Activated CD8-positive, alpha-beta T cell treated with anti-CD3 and anti-CD28 coated beads, Interleukin-2, amount 10 ng/mL, durations not matched to agents 7 days and 5 days (primary cell): ENCODE measurements at places on chromosomes 7 and 10. TPM values are rescaled to one million over a fixed set of nuclear protein-coding genes. Genes with fewer than 3 reads are reported as not detected.
A peak's percentile ranks its signal among the peaks of the same experiment; 100 is the strongest.

DNA sequence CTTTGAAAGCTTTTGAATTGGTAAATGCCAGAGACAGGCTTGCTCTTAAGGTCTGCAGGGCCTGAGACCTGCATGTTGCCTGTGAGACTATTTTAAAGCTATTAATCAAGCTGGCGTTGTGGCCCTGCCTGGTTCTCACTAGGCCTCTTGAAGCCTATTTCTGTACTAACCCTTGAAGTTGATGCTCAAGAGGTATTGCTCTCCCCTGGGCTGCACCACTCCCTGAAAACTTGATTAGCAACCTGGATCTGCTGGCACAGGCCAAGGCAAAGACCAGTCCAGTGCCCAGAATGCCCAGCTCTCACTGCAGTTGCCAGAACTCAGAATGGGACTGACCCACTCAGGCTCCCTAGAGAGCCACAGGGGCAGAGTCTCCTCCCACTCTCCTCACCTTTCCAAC lies 220.0 kb upstream of the MEOX2 start:
- no peaks in the 10 kb centered on the region for H3K36me3 ChIP-seq
- H3K4me1 ChIP-seq, result no peaks in the 10 kb centered on the region
- H3K27me3 ChIP-seq, result no peaks in the 10 kb centered on the region
- H3K27ac ChIP-seq, result no peak overlapping the region
- H3K4me3 ChIP-seq, result no peak overlapping the region
- DNase-seq, result no peak

- DNase-seq, result no peak
- H3K27ac ChIP-seq, result no peak overlapping the region
- H3K4me1 ChIP-seq, result no peaks in the 10 kb centered on the region
- no peak overlapping the region for H3K4me3 ChIP-seq
Observed at GRCh38 chr7:1243964-1244416, 11.3 kb downstream of the UNCX start.

GRCh38 chr7:9231630-9232121 lies 798.3 kb downstream of the NXPH1 start:
- no peak overlapping the region for H3K4me3 ChIP-seq
- no peaks in the 10 kb centered on the region for H3K36me3 ChIP-seq
- no peak for DNase-seq
- H3K27me3 ChIP-seq, result no peaks in the 10 kb centered on the region

- no peak for DNase-seq
- H3K4me3 ChIP-seq, result no peak overlapping the region
- no peaks in the 10 kb centered on the region for H3K36me3 ChIP-seq
- no peak overlapping the region for H3K27ac ChIP-seq
- H3K4me1 ChIP-seq, result no peaks in the 10 kb centered on the region
Observed at GRCh38 chr7:88146616-88147015, 73.2 kb downstream of the SRI start.

- H3K27ac ChIP-seq, result no peak overlapping the region
- H3K4me3 ChIP-seq, result no peak overlapping the region
- no peaks in the 10 kb centered on the region for H3K27me3 ChIP-seq
- no peak for DNase-seq
- no peaks in the 10 kb centered on the region for H3K36me3 ChIP-seq
- H3K4me1 ChIP-seq, result peaks cover 18% of the 10 kb centered on the region
Observed at GRCh38 chr7:117064688-117065087, 111.4 kb downstream of the ST7 start.

DNA sequence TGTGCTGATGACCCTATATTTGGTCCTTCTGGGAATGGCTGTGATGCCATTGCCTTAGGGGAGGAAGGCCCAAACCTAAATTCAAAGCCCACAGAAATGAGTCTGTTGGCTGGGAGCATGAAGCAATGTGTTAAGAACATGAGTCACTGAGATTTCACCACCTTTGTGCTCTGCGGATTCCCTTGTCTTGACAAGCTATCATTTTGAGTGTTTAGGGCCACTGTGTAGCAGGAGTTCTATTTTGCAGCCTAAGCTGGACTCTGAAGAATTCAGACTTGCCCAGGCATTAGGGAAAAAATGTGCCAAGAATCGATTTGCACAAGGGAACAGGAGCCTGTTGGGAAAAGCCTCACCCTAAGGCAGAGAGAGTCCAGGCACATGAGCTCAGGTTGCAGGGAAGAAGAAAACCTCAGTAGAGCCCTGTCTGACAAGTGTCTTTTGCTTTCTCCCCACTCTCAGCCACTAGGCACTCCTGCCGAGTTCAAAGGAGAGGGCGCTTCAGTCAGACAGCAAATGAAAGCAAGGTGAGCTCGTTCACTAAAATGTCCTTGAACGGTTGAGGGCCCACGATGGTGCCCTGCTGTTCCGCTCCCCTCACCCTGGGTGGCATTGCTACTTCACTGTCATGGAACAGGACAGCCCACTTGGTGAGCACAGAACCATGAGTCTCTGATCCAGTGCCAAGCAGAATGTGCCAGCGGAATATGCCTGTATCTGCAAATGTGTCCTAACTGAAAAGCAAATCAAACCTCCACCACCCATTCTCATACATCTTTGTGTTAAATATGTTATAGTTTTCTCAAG lies 93.6 kb downstream of the PRLHR start:
- peaks cover 25% of the 10 kb centered on the region for H3K27me3 ChIP-seq
- H3K36me3 ChIP-seq, result no peaks in the 10 kb centered on the region
- no peak overlapping the region for H3K27ac ChIP-seq

- H3K4me3 ChIP-seq, result peak overlapping the region; percentile 99
- H3K4me1 ChIP-seq, result peaks cover 34% of the 10 kb centered on the region
- DNase-seq, result no peak
- H3K36me3 ChIP-seq, result peaks cover 26% of the 10 kb centered on the region
- peak overlapping the region; percentile 97 for H3K27ac ChIP-seq
Observed at GRCh38 chr10:87816898-87817608, 973 bp downstream of the ATAD1 start.

DNA sequence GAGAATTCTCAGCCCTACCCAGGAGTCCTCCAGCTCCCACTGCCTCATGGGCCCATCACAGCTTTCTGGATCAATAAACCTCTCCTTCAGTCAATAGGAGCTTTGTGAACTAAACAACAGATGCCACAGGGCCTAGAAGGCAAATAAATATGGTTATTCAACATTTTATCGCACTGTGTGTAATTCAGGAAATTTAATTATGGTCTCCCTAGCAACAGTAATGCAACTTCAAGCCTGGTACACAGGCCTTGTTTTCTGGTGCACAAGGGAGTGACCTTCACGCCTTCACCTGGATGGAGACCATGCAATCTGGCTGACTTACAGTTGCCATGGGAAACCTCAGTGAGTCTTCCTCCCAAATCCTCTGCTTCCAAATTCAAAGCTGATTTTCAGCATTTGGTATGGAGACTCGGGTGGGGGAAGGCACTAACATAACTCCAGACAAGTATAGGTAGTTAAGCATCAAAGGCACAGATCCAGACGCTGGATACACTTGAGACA lies 441.0 kb upstream of the NPVF start:
- DNase-seq, result no peak
- H3K27ac ChIP-seq, result no peak overlapping the region
- H3K36me3 ChIP-seq, result no peaks in the 10 kb centered on the region

- H3K36me3 ChIP-seq, result no peaks in the 10 kb centered on the region
- no peak for DNase-seq
- no peak overlapping the region for H3K27ac ChIP-seq
- no peaks in the 10 kb centered on the region for H3K4me1 ChIP-seq
- no peak overlapping the region for H3K4me3 ChIP-seq
- no peaks in the 10 kb centered on the region for H3K27me3 ChIP-seq
Observed at GRCh38 chr10:82801289-82801688, 926.3 kb downstream of the NRG3 start.

- no peaks in the 10 kb centered on the region for H3K36me3 ChIP-seq
- H3K27ac ChIP-seq, result no peak overlapping the region
- no peaks in the 10 kb centered on the region for H3K27me3 ChIP-seq
- no peak overlapping the region for H3K4me3 ChIP-seq
- no peaks in the 10 kb centered on the region for H3K4me1 ChIP-seq
Observed at GRCh38 chr7:135913404-135913803, 63.8 kb downstream of the MTPN start.

DNA sequence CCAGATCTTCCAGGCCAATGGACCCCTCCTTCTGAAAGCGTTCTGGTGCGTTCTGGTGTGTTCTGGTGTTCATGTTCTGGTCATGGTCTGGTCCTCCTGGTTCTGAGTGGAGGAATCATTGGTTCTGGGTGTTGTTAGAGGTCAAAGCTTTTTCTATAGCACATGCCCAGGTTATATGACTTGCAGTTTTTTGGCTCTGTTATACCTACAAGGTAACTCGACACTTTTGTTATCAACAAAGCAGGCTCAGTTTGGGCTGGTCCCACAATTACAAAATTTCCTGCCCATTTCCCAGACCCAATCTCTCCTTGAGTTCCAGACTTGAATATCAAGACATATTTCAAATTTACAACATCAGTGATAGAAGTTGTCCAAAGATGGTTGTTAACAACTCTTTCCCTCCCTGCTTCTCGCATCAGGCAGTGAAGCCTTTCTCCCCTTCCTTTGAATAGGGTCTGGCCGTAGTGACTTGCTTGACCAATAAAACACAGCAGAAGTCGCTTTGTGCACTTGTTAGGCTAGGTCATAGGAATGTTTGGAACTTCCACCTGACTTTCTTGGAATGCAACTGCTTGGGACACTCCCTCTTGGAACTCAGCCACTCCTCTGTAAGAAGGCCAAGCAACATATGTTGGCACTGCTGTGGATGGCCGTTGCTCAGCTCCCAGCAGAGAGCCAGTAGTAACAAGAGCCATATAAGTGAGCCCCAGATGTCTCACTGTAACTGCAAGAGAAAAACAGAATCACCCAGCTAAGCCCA lies 83.1 kb upstream of the STEAP1B start:
- no peak overlapping the region for H3K4me3 ChIP-seq
- no peak for DNase-seq
- no peak overlapping the region for H3K27ac ChIP-seq

- H3K4me3 ChIP-seq, result no peak overlapping the region
- no peaks in the 10 kb centered on the region for H3K36me3 ChIP-seq
- no peaks in the 10 kb centered on the region for H3K27me3 ChIP-seq
- H3K4me1 ChIP-seq, result no peaks in the 10 kb centered on the region
Observed at GRCh38 chr10:92124616-92125143, 166.2 kb downstream of the CPEB3 start.

DNA sequence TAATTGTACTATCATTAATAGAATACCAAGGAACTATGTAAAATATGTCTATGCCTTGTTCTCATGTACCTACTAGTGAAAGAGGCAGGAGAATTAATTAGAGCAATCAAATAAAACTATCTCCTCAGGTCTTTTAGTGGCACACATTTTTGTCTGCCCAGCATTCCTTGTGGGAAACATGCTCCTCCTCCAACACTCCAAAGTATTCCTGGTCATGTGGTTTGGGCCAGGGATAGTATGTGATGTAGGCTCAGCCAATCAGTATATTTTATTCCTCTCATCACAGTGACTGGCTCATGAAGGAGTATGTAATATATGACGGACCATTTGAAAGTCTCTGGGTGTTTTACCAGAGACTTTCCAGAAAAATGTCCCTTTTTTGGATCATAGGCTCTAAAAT lies 16.7 kb upstream of the SYPL1 start:
- H3K4me1 ChIP-seq, result peaks cover 7% of the 10 kb centered on the region
- DNase-seq, result no peak
- no peak overlapping the region for H3K4me3 ChIP-seq
- H3K27me3 ChIP-seq, result peaks cover 20% of the 10 kb centered on the region
- no peak overlapping the region for H3K27ac ChIP-seq

DNA sequence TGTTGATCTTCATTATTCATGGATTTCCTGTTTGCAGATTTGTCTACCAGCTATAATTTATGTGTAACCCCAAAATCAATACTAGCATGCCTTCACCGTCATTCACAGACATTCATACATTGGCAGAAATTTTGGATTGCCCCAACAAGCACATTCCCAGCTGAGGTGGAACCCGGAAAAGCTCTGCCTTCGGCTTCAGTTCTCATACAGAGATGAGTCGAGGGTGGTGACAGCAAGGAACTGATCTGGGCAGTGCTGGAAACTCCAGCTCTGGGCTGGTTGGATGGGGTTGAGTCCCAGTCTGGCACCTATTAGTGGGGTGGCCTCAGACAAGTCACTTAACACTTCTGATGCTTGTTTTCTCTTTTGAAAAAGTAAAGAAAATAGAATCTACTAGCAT lies 267.5 kb downstream of the SNX13 start:
- H3K4me1 ChIP-seq, result peaks cover 3% of the 10 kb centered on the region
- H3K36me3 ChIP-seq, result no peaks in the 10 kb centered on the region
- no peak overlapping the region for H3K27ac ChIP-seq
- peaks cover 3% of the 10 kb centered on the region for H3K27me3 ChIP-seq
- no peak for DNase-seq

DNA sequence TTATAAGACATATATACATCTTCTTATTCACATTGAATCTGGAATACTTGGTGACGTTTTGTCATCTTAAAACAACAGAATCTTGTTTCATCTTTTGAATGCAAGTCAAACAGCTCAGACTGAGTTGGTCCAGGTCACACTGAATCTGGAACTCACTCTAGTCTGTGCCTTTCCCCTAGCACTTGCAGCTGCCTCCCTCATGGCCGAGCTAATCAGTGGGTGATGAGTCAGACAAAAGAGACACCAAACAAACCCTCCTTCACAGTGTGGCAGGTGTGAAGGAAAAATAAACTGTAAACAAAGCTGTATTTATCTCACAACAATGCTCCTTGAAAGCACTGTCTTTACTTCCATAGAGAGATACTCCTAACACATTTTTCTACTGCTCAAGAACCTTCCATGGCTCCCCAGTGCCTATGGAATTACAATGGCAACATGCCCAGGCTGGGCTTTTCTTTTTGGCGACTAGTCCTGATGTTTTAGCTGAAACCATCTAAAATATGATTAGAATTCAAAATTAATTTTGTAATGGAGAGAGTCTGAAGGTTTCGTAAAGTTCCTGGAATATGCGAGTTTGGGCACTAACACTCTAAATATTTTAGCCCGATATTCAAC lies 140.0 kb downstream of the ZNF365 start:
- peaks cover 5% of the 10 kb centered on the region for H3K4me1 ChIP-seq
- no peak overlapping the region for H3K4me3 ChIP-seq
- DNase-seq, result no peak
- H3K27me3 ChIP-seq, result peaks cover 13% of the 10 kb centered on the region
- H3K27ac ChIP-seq, result no peak overlapping the region

DNA sequence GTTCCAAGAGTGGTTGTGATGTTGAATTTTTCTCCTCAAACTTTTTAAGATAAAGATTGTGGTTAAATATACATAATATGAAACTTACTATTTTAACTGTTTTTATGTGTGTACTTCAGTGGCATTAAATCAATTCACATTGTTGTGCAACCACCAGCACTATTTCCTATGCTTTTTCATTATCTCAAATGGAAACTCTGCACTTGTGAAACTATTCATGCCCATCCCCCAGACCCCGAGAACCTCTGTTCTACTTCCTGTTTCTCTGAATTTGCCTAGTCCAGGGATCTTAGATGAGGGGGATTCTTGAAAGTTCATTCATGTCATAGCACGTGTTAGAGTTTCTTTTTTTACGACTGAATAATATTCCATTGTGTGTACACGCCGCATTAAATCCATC lies 67.0 kb downstream of the WDR37 start:
- peak; percentile 4 for DNase-seq
- no peak overlapping the region for H3K27ac ChIP-seq
- H3K4me1 ChIP-seq, result peaks cover 20% of the 10 kb centered on the region
- H3K4me3 ChIP-seq, result no peak overlapping the region
- H3K27me3 ChIP-seq, result no peaks in the 10 kb centered on the region

MMP21 gene
- total RNA-seq, result not detected

VWA2 gene
- not detected for total RNA-seq

ASAH2 gene
- 2.3 TPM for total RNA-seq

ZNF727 gene
- total RNA-seq, result not detected

CTAGE6 gene
- 1.2 TPM for total RNA-seq

PKD2L1 gene
- 0.68 TPM for total RNA-seq

NEURL1 gene
- 1.1 TPM for total RNA-seq

KIAA1549 gene
- total RNA-seq, result 1.2 TPM
